Left cardiac atrium (tissue), 4 donors: ENCODE measurements at places on chromosomes 6 and 20. TPM values are rescaled to one million over a fixed set of nuclear protein-coding genes. Genes with fewer than 3 reads are reported as not detected.

GRCh38 chr6:18264923-18265377 is 620 bp upstream of the DEK start:
- DNase-seq, result no peak

DNA sequence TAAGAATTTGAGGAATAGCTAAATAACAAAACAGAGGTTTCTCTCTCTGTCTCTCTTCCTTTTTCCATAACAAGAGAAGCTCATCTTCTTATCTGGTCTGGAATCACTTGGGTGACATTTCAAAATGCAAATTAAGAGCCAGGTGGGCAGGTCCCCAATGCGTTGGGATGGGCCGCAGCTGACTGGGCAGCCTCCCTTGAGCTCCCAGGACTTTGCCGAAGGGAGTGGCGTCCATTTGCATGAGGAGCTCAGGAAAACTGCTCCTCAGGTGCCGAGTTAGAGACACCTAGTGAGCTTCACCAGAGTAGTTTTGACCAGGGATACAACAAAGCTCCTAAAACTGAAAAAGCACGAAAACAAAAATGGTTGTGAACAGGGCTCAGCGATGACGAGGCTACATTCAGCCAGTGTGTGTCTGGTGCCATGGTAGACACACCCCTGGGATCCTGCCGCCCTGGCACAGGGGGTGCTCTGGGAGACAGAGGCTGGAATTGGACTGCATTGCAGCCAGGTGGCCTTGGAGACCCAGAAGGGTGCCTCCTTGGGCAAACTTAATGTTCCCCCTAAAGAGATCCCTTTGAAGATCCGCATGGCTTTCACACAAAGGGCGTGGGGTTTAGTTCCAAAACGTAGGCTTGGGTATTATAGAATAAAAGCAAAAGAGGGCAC is 13.5 kb upstream of the SERPINB6 start:
- no peak for DNase-seq

Gene HLA-DRB1
- total RNA-seq, result 90.4 TPM

Gene RSPO3
- total RNA-seq, result 1.9 TPM

- no peak for DNase-seq
Observed at GRCh38 chr20:62064770-62065673, 659 bp downstream of the TAF4 start.

DNA sequence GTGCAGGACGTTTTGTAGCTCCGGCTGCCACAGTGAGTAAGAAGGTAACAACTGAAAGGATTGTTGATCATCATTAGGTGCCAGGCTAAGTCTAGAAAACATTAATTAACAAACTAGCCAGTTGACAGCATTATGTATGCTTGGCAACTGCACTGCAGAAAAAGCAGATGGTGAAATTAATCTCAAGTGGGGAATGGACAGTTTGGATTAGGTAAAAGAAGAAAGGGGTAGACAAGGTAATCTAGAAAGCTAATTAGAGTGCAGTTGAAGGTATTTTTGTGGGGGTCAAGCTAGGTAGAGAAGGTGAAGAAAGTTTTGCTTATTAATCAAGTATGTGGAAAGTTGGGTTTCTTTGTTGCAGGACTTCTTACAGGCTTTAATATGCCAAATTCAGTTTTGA is 69.7 kb upstream of the HINT3 start:
- DNase-seq, result no peak

GRCh38 chr6:11163932-11164331 is 52.4 kb upstream of the ERVFRD-1 start:
- no peak for DNase-seq

Gene NOX3
- total RNA-seq, result not detected

Gene FNDC11
- not detected for total RNA-seq

DNA sequence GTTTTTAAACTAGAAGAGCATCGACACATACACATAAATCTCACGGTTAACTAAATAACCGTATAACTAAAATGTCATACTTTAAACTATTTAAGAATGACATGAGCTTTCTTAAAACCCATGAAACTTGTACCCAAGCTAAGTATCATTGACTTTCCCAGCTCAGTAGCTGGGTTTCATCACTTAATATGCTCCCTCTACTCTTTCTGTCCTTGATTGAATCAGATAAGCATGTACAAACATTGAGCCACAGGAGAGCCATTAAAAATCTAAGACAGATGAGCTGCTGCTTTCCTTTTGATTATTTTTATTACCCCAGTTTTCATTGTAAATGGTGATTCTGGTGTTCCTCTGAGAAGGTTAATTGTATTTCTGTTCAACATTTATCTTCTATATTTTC is 115.8 kb downstream of the FOXO3 start:
- no peak for DNase-seq

Gene TGM6
- not detected for total RNA-seq

- no peak for DNase-seq
Observed at GRCh38 chr20:4299216-4299615, 283.9 kb upstream of the RNF24 start.

DNA sequence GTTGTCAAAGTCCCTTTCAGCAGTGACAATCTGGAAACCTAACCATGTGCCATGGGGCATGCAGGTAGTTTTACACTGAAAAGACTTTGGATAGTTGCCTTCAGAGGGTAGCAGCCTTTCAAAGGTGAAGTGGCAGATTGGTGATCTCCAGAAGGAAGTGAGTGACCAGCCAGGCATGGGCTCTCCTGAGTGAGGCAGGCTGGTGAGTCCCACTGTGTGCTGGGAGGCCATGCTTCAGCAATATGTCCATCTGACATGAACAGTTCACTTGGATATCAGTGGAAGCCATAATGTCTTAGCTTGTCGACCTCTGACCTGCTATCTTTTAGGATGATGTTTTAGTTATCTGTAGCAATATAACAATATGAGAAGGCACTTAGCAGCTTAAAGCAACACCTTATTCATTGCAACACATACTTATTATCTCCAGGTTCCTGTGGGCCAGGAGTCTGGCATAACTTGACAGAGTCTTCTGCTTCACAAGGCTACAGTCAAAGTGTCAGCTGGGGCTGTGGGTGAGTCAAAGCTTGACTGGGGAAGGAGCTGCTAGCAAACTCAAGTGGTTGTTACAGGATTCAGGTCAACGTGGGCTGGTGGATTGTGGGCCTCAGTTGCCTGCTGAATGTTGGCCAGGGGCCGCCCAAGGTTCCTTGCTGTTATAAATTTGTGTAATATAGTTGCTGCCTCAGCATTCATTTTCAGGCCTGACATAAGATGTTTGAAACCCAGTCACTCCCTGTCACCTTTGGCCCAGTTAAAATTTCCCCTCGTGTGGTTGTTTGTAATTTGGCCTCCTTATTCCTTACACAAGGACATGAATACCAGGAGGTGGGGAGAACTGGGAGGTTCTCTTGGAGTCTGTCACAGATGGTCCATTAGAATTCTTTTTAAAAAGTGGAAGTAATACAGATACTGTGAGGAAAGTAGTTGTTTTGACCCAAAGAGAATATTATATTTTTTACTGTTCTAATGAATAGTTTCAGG is 100.2 kb downstream of the UST start:
- DNase-seq, result no peak

- DNase-seq, result no peak
Observed at GRCh38 chr20:33851842-33852466, 40.8 kb downstream of the CHMP4B start.

DNA sequence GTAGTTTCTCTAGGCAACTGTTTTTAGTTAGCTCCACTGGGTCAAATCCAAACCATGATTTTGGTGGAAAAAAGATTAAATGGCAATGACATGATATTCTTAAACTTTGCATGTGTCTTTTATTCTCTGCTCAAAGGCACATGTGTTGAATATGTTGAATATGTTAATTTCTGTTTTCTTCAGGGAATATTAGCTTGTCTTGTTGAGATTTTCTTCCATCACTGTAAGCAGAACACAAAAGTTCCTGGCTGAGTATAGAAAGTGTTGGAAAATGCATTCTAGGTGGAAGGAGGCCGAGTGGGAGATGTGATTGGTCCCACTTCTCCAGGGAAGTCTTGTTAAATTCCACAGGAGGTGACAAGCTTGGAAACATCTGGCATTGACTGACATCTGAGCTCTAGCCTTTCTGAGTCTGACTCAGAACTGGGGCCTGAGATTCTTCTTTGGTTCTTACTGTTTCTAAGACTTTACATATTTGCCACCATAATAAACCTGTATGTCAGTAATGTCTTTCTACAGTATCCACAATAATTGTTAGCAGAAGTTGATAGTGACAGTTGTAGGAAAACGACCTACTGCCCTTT is 81.1 kb downstream of the LAMA4 start:
- no peak for DNase-seq

Gene ATRN
- 29.0 TPM for total RNA-seq

GRCh38 chr20:36346256-36346655 is 40.1 kb downstream of the DLGAP4 start:
- no peak for DNase-seq

GRCh38 chr6:33014841-33015634 is 5.6 kb upstream of the HLA-DOA start:
- DNase-seq, result no peak

DNA sequence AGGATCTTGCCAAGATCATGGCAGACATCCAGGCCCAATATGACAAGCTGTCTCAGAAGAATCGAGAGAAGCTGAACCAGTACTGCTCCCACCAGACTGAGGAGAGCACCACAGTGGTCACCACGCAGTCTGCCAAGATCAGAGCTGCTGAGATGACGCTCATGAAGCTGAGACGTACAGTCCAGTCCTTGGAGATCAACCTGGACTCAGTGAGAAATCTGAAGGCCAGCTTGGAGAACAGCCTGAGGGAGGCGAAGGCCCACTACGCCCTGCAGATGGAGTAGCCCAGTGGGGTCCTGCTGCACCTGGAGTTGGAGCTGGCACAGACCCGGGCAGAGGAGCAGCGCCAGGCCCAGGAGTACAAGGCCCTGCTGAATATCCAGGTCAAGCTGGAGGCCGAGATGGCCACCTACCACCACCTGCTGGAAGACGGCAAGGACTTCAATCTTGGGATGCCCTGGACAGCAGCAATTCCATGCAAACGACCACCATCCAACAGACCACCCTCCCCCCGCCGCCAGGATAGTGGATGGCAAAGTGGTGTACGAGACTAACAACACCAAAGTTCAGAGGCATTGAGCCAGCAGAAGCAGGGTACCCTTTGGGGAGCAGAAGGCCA is 44.7 kb upstream of the GRM4 start:
- DNase-seq, result no peak

Gene ARFGEF2
- total RNA-seq, result 36.4 TPM

Gene ELOVL2
- 1.2 TPM for total RNA-seq

- no peak for DNase-seq
Observed at GRCh38 chr6:21511891-21512550, 81.5 kb upstream of the SOX4 start.

Gene PTP4A1
- 41.1 TPM for total RNA-seq

GRCh38 chr20:8399947-8400346 is 267.9 kb downstream of the PLCB1 start:
- no peak for DNase-seq

DNA sequence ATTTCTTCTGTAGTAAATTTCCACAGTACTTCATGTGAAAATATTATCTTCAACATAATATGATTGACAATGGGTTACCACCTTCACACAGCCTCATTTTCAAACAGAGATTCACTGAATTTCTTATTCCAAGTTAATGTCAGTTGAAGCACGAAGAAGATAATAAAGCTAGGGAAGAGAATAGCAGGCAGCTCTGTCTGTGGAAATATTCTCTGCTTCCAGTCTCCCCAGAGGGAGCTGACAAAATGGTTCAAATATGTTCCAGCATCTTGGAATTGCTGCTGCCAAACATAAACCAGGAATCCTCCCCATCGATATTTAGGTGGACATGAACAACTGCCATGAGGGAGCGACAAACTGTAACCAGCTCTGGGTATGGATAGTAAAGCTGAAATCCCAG is 224.8 kb downstream of the GJA1 start:
- no peak for DNase-seq

DNA sequence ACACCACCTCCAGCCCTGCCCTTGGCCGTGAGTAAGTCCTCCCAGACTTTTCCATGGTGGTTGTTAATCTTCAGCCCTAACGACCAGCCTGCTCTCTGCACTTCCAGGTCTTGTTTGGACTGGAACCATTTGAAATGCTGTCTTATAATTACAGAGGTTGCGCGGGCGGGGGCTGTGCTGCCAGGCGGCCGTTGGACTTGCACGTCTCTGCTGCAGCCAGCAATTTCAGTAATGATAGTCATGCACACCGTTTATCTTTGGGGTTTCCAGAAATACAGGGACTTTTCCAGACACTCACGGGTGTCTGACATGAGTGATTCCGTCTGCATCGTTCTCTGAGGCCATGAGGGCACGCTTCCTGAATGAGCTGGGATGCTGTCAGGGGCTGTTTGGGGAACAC is 118.2 kb downstream of the BMP7 start:
- DNase-seq, result peak; percentile 50

DNA sequence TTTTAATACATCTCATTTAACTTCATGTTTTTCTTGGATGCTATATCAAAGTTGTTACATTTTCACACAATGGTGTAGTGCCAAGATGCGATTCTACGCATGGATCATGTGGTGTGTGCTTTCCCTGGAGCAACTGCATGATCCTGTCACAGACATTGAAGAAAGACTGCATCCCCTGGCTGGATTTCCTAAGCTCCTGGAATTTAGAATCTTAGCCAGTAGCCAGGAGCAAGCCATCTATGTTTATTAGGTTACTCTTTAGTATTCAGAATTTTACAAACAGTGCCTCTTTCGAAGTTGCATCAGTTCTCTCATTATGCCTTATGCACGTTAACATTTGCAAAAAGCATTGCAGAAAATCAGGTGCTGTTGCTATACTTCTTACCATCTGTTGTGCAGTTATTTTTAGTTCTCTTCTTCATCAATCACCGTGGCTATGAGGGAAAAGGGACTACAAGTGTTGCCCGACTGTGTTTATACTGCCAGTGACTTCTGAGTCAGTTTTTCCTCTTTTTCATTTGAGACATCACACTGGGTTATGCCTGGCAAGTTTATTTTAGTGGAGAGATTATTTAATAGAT is 584.2 kb downstream of the BCKDHB start:
- DNase-seq, result no peak

DNA sequence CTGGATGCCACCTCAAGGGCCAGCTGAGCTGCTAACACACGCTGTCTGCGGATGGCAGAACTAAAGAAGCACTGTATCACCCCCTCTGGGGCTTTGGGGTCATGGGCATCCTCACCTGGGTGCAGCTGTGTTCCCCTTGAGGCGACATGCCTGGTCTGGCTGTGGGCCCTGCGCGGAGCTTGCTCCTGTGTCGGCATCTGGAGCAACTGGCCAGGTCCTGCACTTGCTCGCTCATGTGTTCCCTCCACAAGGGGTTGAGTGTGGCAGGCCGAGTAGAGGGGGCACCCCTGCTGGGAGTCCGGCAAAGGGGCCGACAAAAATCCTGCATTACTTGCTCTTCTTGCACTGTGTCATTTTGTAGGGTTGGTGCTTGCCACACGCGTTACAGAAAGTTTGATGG is 189.0 kb downstream of the CDKAL1 start:
- no peak for DNase-seq

DNA sequence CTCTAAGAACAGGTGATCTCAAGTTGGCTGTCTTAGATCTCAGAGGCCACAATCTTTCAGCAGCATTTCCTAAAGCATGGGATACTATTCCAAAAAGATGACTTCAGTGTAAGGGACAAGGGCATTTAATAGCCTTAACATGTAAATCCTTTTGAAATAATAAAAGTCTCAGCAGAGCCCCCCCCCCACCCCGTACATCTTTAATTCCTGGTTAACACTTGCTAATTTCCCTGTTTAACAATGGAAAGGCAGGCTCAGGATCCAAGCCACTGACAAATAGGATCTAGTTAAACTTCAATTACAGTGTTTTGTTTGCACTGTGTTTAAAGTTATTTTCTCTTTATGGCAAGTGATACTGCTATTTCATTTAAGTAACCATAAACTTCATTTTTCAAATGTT is 12.0 kb downstream of the TASP1 start:
- DNase-seq, result no peak
